8988T (cell line): ENCODE measurements at places on chromosomes 3 and 15.

GRCh38 chr3:60912876-60913275, 338.4 kb downstream of the FHIT start:
- DNase-seq, result no peak

- DNase-seq, result no peak
These were observed 231.1 kb upstream of the PDZRN3 start for GRCh38 chr3:73855813-73856212.

GRCh38 chr3:44104668-44105321, 136.9 kb upstream of the TOPAZ1 start:
- DNase-seq, result peak; percentile 91

DNA sequence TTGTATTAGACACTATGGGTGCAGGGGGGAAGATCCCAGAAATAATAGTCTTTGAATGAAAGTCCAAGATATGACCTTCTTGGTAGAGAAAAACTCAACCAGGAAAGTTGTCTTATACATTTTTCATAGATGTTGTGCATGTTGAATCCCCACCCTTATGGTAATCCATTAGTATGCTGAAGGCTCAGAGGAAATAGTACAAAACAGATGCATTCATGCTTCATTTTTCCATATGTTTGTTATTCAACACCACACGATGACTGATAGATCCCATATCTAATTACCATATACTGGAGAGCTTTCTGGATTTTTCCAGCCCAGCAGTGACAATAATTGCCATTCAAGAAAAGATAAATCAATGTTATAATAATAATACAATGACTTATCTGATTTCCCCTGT, 487.4 kb downstream of the FGF12 start:
- no peak for DNase-seq

- no peak for DNase-seq
These were observed 163.8 kb downstream of the SV2B start for GRCh38 chr15:91263632-91264531.

- DNase-seq, result no peak
These were observed 762 bp upstream of the ARL6 start for GRCh38 chr3:97763586-97764406.

DNA sequence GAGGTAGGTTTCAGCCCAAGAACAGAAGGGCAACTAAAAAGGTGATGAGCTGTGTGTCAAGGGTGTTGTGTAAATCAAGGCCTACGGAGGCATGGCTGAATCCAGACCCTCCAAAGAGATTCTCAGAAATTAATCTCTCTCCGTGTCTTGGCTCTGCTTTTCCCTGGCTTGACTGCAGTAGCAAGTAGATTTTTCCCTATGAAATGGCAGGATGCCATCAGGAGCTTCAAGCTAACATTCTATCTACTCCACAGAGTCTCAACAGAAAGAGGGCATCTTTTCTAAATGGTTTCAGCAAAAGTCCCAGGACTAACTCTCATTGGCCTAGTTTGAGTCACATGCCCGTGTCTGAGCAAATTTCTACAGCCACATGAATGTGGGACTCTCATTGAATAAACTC, 58.3 kb downstream of the LSM3 start:
- DNase-seq, result no peak

GRCh38 chr3:23921052-23921511, 4.2 kb downstream of the RPL15 start:
- no peak for DNase-seq

- DNase-seq, result no peak
These were observed 43.4 kb upstream of the IGF1R start for GRCh38 chr15:98604983-98605382.

DNA sequence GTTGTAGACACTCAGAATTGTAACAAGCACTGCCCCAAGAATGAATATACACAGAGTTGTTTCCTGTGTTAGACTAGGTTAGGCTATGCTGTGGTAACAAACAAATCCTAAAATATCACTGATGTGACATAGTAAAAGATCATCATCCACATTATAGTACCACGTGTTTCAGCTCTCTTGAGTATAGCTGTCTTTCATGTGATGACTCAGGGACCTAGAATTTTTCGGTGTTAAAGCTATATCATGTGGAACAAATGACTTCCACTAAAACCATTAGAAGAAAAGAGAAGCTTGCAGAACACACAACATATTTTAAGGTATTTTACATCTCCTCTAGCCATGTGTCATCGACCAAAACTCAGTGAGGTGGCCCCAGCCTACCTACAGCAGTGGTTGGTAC, 307.9 kb upstream of the RBMS3 start:
- no peak for DNase-seq

DNA sequence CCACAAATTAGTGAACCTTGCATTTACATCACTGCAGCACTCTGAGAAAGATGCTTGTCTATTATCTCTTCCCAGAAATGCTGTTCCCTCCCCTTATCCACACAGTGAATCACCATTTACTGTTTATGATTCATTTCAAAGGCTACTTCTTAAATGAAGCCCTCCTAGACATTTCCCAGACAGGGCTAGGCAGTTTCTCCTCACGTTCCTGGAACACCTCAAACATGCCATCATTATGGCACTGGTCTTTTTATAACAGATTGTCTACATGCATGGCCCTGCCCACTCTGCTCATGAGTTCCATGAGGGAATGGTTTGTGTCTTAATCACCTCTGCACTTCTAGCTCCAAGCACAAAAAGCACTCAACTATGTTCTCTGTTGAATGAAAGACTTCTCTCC, 32.2 kb upstream of the TM2D3 start:
- DNase-seq, result no peak

DNA sequence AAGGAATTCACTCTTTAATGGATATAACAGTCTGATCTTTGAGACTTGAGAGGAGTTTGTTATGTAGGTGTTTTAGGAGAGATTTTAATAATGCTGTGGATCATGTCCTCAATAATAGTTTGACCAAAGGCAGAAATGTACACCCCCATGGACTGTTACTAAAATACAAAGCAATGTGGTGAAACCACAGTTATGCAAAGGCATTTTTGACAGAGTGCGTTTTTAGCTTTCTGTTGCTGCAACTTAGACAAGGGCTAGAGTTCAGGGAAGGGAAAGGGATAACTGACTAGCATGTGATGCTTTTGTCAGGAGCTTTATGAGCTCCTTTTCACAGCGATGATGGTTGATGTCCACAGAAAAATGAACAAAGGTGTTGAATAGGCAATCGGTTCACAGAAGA, 3.6 kb upstream of the STARD5 start:
- no peak for DNase-seq

GRCh38 chr15:99187936-99188335, 61.4 kb downstream of the TTC23 start:
- DNase-seq, result no peak

GRCh38 chr3:152430223-152431002, 161.7 kb downstream of the MBNL1 start:
- no peak for DNase-seq

DNA sequence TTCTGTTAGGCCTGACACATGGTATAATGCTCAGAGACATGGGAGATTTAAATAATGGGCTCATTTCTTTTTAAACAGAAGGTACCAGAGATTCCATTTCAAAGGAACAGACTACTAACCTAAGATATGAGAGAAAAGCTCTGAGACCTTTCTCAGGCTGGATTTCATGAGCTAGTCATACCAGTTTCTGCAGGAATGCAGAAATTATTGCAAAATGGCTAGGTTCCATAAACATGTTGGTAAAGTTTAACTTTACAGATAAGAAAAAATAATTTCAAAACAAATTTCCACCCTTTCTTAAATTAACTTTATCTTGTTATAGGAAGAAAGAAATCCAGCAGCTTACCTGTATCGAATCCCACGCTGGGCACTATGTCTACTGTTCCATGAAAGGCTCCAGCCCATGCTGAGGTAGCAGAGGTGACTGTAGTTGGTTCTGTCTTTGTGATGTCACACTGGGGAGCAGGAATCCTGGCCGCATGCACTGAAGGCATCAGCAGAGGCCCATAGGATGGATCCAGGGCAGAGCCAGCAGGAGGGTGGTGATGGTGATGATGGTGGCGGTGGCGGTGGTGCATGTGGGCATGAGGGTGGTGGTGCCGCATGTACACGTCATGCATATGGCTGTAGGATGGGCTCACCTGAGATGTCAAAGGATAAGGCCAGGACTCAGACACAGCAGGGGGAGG, 22.6 kb downstream of the VGLL3 start:
- no peak for DNase-seq

DNA sequence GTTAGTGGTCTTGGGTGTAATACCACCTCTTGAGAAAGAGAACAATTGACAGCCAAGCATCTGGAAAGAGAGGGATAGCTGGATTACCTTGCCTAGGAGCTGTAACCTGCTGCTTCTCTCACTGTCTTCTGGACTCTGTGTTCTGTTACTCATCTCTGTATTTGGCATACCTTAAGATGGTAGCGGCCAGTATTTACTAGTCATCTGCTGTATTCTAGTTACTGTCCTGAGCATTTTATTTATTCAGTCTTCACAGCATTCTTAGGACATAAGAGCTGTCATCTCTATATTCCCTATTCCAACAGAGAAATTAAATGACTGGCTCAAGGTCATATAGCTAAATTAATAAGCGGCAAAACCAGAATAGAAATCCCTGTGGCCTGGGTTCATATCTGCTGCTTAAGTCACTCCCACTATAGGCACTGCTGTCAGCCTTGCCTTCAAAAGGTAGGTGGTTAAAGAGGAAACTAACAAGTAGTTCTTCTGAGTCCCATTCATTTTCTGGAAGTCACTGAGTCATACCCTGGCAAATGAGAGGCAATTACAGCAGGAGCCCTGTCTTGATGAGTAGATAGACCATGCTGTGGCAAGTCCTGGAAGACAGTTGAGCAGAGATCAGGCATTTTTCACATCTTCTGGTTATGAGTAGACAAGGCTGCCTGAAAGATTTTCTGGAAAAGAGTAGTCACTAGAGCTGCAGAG, 68.2 kb downstream of the RAB7A start:
- DNase-seq, result no peak

DNA sequence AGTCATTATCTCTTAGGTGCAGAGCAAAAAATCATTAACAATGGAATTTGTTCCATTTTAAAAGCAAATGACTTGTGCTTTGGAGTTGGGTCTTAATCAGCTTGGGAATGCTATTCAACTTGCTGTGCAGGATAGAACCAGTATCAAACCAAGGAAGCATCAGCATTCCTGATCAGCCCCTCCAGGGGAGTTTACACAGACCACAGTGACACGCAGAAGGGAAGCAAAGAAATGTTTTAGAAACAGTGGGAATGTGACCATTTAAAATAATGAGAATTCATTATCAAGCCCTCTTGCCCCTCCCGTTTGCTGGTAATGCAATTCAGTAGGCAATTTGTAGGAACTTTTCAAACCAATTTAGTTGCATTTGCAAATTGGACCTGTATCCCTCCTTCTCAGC, 155.1 kb downstream of the LRTM1 start:
- DNase-seq, result no peak

DNA sequence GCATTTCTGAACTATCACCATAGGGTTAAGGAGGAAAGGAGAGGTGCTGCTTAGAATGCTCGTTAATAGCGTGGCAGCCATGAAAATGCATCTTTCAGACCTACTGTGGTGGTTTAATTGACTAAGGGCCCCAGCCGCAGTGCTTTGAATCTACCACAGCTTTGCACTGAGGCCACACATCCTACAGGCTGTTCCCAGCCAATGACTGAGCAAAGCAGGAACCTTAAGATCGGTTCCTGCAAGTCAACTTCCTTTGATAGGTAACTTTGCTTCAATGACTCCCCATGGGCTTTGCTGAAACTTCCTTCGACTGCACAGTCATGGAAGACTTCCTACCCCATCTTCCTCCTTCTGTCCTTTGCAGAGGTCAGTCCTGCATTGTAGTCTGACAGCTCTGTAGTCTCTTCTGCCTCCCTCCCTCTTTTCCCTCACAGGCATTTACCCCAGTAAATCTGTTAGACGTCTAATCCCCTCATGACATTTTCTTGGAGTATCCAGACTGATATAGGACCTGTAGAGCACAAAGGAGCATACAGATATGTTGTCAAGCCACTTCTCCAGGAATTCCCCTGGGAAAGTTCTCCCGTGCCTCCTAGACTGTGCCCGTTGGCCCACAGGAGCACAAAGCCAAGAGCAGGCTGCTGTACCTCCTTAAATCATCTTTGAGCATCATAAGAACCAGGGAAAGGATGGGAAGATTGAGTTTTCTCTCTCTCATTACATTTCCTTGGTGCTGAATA, 2.6 kb upstream of the BCL2A1 start:
- DNase-seq, result no peak

DNA sequence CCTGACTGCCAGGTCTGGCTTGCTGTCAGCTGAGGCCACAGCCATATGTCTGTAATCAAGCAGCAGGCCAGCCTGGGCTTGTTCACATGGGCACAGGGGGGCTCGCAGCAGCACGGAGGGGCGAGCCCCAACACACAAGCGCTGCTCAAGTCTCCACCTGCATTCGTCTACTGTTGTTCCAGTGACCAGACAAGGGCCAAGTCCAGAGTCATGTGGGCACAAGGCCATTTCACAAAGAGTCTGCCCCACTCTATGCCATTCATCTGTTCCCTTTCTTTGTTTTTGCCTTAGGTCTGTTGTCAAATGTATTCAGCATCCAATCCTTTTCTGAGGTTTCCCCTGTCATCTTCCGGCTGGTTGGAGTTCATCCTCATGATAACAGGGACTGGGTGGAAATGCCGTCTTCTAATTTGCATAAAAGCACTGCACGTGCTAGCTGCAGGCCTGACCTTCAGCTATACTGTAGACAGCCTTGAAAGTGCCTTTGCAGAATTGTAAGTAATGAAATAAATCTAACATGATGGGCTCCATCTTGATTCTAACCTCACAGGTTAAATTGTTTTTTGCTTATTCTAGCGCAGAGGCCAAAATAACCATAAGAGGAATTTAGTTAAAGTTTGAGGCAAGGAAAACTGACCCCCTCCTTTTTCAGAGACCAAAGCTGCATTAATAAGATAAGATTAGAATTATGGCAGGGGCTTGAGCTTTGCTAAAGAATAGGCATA, 28.6 kb upstream of the KBTBD12 start:
- DNase-seq, result no peak

DNA sequence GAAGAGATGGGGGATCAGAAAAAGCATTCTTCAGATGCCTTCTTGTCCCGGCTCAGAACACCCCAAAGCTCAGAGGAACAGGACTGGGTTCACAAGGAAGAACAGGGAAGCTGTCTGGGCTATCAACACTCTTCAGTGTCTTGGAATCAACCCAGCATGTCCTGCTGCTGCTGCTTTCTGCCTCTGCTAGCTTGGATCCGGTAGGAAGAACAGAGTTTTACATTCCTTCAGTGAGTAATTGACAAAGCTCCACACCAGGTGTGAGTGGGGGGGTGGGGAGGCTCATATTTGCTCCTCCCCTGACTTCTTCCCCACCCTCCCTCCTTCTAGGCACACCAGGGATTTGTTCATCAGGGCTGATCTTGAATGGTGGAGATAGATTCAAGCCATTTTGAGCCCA, 13.1 kb upstream of the ETV5 start:
- DNase-seq, result no peak

DNA sequence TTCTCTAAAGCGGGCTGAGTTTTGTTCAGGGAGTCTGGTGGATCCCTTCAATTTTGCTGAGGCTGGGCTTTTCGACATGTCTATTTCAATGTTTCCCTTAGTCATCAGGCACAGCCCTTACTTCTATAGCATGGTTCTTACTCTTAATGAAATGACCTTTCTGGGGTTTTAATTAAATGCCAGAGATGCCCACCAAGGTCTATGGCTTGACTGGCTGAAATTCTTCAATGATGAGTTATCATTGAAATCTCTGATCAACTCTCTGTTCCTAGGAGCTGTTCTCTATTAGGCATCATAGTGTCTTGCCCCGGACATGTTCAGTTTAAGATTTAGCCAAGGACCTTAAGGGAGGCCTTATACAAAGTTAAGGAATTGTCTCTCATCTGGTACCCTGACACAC, 33.4 kb upstream of the KBTBD12 start:
- DNase-seq, result no peak

- no peak for DNase-seq
These were observed 119.2 kb downstream of the PTPRG start for GRCh38 chr3:61680617-61681016.

- DNase-seq, result no peak
These were observed 3.0 kb downstream of the SMC4 start for GRCh38 chr3:160402221-160403027.
